ENCODE measurements at places on chromosomes 3 and 15.

- DNase-seq = no peak
Measured at GRCh38 chr3:71780430-71780829, 4.5 kb downstream of the PROK2 start.

GRCh38 chr15:66797921-66798320 lies 95.9 kb downstream of the SMAD6 start:
- no peak for DNase-seq

DNA sequence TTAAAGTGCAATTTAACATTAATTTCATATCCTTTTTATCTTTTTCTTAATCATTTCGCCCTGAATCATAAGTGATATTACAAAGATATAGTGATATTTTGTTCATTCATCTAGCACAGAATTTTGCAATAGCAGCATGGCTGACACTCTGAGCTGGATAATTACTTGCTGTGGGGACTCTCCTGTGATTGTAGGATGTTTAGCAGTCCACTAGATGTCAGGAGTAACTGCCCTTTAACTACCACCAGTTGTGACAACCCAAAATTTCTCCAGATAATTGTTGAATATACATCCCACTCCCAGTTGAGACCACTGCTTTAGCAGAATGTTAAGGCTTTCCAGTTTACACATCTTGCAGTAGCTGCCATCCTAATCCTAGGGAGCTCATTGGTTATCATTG lies 196.8 kb upstream of the MBNL1 start:
- DNase-seq = no peak

DNA sequence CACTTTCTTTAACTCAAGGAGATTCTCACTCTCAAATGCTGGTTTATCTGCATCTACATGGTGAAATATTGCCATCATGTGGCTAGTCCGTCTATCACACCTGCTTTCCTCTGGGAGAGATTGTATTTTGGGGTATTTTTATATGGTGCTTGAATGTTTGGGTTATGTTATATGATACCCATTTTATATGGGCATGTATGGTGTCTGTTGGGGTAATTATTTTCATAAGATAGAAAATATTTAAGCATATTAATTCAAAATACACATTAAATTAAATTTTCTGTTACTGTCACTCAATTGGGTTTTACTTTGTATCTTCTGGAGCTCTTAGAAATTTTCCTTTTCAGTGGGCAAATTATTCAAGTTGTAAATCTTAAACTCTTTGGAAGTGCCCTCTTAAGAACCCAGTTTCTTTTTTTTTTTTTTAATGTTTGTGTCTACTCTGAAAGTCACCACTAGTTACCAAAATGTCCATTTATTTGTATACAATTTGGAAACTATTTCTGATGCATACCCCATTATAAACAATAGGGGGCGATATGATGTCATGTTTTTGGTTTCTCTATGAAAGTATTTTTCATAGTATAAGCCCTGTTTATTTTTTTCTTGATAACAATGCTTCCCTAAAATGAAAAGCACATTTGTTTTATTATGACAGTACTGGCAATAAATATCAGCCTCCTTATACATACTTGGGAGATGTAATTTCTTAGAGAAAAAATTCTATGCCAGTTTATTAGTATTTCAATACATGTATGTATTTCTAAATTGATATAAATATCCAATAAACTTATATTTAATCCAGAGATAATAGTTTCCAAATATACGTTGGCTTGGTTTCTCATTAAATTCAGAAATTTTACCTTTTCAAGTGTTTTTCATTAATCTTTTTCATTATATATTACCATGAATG lies 36.1 kb upstream of the PLSCR5 start:
- no peak for DNase-seq

- DNase-seq = no peak
Measured at GRCh38 chr3:195583831-195584542, at the start of gene APOD. Gene APOD, minus strand, starts transcription at chr3:195583940. Its CDS starts 4,479 bp downstream, at chr3:195579461.

Data from NCI-H510A (cell line).